ENCODE measurements at places on chromosomes 13 and 19.

GRCh38 chr13:51698352-51698751, 105.6 kb downstream of the DHRS12 start:
- DNase-seq, result no peak

- no peak for DNase-seq
Observed at GRCh38 chr13:67299751-67300150, 69.6 kb upstream of the PCDH9 start.

- peak; percentile 15 for DNase-seq
Observed at GRCh38 chr13:85864963-85865530, 65.8 kb upstream of the SLITRK6 start.

DNA sequence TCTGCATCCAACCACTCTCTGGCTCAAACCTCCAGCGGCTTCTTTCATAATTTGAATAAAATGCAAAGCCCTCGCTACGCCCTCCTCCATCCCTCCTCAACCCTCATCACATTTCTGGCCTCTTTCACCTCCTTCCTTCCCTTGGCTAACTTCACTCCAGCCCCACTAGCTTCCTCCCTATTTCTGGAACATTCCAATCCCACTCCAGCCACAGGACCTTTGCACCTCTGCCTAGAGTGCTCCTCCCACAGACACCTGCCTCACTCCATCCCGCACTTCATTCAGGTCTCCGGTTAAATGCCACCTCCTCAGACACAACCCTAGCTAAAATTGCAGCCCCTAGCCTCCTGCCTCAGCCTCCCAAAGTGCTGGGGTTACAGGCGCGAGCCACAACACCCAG, 7.9 kb upstream of the DPF1 start:
- no peak for DNase-seq

GRCh38 chr19:32130332-32130731, 215.1 kb upstream of the ZNF507 start:
- DNase-seq, result no peak

DNA sequence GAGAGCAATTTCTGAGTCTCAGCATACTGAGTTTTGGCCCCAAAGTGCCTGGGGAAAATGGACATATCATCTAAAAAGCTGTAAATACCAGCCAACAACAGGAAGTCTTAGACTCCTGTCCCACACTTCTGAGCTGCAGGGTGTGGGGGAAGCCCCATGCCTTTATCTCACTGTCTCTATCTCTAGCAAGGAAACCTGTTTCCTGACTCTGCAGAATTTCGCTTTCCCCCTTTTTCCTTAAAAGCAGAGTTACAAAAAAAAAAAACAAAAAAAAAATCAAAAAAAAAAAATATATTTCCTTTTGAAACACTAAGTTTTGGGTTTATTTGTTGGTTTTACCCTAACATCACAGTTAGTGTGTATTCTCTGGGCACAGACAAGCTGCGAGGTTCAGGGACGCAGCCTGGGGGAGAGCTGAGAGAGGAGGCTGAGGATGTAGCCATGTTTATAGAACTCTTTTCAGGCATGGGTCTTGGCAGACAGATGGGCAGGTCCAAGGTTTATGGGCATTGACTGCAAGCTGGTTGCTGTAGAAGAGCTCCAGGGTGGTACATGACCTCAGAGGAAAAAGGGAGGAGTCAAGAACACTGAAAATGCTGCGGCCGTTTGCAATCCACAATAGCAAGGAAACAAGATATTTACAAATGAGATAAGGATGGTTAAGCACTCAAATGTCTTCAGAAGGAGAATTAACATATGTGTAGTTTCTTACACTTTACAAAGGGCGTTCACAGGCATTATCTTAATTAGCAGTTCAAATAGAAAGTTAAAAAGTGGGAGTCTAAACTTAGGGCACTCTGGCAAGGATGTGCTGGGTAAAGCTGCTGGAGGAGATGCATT, 4.9 kb downstream of the MBNL2 start:
- DNase-seq, result no peak

GRCh38 chr13:112602189-112602588, 14.2 kb upstream of the TUBGCP3 start:
- no peak for DNase-seq

GRCh38 chr19:23855676-23856075, 59.0 kb upstream of the ZNF726 start:
- no peak for DNase-seq

- DNase-seq, result no peak
Observed at GRCh38 chr13:46964789-46965527, 68.1 kb upstream of the HTR2A start.

DNA sequence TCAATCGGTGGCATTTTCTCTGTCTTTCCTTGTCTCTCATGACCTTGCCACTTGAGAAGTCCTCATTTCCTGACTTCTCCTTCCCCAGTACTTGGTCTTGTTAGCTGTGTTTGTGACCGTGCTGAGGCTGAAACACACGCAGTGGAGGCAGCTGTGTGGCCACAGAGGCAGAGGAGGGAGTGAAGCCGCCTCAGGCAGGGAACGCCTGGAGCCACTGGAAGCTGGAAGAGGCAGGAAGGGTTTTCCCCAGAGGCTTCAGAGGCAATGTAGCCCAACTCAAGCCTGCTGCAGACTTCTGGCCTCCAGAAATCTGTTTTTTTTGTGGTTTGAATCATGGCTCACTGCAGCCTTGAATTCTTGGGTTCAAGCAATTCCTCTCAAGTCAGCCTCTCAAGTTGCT, 29.2 kb upstream of the ARGLU1 start:
- DNase-seq, result no peak

DNA sequence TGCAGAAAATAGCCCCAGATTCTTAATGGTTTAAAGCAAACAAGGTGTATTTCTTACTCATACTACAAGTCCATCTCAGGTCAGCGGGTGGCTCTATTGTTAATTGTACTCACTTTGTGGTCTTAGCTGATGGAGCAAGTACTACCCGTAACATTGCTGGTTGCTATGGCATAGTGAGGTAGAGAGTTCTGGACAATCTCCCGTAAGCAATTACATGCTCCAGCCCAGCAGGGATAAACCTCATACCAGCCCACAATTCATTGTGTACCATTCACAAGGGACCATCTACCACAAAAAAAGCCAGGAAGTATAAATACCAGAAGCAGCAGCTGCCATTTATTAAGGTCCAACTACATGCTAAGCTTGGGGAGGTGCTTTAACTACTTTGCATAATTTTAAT, 167.1 kb downstream of the PCDH9 start:
- no peak for DNase-seq

DNA sequence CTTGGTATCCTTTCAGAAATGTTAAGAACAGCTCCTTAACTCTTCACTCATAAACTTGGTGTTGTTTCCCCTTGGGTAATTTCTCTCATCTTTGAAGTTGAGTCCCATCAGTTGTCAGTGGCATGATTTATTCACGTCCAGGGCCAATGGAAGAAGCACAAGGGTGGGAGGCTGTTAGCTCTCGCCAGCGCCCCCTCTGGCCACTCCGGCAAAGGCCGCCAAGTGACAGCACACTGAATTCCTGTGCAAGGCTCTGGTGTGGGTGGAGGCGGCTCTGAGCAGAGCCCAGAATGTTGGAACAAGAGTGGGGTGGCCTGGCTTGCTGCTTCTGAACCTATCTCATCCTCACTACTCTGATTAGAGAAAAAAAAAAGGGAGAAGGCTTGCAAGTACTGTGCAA, 13.1 kb upstream of the MEDAG start:
- no peak for DNase-seq

DNA sequence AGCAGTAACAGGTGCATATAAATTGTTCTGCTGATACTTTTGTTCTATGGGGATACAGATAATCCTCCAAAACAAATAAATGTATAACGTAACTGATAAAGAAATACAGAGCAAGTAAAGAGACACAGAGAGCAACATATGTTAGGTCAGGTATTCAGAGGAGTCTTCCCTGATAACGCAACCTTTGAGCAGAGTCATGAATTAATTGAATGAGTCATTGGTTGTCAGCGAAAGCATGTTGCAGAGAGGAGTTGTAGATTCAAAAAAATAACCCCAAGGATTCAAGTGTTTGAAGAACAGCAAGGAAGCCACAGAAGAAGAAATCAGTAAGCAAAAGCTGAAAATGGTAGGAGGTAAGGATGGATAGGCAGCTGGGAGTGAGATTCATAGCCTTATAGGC, 245.2 kb downstream of the TBC1D4 start:
- no peak for DNase-seq

Data from CMK (cell line).